ENCODE measurements at places on chromosomes 13 and 19.

DNA sequence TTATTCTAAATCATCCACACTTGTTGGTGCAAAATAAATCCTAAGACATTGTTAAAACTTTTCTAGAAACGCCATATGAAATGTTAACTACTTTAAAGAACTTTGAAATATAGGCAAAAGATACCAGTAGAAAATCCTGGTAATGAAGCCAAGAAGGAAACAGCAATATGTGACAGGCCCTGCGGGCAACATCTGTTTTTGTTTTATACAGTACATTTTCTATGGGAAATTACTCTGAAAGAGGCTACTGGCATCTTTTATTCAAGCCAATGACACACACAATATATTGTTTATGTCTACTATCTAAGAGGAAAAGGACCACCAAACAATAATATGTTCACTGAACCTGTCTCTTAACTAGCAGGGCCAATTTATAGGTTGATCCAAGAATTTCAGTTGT, 829.7 kb downstream of the PCDH17 start:
- DNase-seq = no peak

DNA sequence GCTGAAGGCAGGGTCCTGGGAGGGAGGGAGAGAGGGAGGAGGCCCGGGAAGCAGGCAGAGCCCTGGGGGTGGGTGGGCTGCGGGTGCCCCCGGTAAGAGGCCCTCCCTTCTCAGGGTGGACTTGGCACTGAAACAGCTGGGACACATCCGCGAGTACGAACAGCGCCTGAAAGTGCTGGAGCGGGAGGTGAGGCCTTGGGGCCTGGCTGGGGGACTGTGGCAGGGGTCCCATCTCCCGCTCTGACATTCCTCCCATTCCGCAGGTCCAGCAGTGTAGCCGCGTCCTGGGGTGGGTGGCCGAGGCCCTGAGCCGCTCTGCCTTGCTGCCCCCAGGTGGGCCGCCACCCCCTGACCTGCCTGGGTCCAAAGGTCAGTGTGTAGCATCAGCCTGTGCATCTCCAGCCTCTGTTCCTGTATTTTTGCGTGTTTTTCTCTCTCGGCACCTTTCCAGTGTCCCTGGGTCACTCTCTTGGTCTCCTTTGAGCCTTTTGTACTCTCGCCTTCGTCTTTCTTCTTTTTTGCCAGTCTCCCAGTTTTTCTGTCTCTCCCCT, 53.4 kb downstream of the TRPM4 start:
- DNase-seq = no peak

DNA sequence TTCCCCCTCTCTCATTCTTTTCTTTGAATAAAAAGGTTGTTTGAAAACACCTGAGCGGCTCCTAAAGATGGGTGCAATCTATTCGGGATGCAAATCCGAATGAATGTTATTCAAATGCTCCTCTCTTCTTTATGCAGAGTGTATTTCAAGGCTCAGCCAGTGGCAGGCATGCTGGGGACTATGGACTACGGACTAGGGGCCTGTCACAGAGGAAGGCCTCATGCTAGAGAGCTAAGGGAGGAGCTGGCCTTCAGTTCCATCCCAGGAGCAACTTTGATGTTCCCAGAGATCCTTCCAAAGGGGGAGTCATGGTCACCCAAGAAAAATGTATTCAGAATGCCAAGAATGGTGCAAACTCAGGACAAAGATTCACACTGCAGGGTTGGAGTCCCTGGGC, 9.3 kb downstream of the ALOX5AP start:
- DNase-seq = no peak

DNA sequence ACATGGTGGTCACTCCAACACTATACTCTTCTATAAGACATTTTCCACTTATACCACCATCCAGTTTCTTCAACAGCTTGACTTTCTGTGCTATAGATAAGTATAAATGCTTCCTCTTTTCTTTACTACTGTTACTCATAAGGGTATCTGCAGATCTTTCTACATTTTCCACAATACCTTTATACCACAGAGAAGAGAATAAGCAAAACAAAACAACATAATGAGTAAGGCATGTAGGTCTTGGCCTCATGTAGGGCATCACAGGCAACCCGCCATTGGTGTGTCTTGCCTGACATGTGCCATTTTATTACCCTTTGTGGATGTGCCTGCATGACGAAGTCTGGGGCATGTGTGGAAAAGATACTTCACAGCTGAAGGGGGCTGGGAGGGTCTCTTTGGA, 265.3 kb upstream of the STARD13 start:
- no peak for DNase-seq

- DNase-seq = no peak
Measured at GRCh38 chr13:110559986-110560385, 1.5 kb downstream of the RAB20 start.

- no peak for DNase-seq
Measured at GRCh38 chr19:49843265-49843664, 7.7 kb upstream of the PTOV1 start.

- no peak for DNase-seq
Measured at GRCh38 chr19:45331411-45331810, 8.7 kb upstream of the CKM start.

GRCh38 chr19:29311191-29311790, 98.3 kb upstream of the UQCRFS1 start:
- DNase-seq = no peak

DNA sequence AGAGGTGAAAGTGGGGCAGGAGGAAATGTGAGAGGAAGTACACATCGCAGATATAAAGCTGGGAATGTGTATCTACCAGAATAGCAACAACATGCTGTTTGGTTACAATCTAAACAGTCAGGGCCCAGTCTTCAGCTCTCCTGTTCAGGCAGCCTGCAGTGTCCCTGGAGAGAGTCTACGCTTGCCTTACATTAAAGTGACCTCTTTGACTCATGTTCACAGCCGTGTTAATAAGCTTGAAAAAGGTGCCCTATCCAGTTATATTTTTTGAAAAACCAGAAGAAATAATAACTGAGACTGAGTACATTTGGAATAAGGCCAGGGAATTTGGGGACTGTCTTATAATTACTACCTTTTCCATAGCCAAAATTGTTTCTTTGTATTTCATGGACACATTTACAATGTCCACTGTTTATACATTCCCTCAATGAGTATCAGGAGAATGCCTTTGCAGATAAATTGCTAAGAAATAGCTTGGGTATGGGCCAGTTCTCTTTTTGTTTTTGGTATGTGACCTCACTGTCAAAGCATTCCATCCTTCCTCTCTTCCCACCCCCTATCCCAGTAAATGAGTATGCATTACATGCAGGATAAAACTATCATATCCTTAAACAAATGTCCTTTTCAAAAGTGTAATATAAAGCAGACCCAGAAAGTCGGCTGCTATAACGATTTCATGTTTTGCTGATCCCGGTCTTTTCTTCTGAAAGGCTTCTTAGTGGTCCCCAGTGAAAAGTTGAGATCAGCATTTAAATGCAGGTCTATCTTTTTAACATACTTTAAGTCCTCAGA, 82.6 kb downstream of the PCDH9 start:
- DNase-seq = no peak

- no peak for DNase-seq
Measured at GRCh38 chr13:24224232-24224680, 63.7 kb downstream of the SPATA13 start.

GRCh38 chr13:79626924-79627323, 146.0 kb downstream of the NDFIP2 start:
- no peak for DNase-seq

DNA sequence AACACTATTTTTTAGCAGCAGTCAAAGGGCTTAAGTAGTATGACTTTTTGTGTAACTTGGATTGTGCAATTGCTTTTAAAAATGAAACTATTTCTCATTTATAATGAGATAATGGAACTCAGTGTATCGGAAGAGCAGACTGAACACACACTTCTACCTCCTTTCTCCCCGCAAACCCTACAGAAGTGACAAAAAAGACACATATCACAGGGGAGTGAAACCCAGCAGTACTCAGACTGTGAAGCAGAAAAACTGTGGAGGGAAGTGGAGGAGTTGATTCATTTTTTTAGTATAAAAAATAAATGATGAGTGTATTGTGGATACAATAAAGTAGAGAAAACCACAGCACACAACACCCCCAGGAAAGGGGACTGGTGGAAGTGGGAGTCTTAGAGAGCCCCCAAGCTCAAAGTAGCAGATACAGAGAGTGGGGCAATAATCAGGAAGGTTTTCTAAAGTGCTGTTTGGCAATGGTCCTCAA, 9.7 kb downstream of the LPAR6 start:
- DNase-seq = peak; percentile 58

- no peak for DNase-seq
Measured at GRCh38 chr13:29749401-29750182, 100.8 kb downstream of the UBL3 start.

GRCh38 chr13:34678154-34678553, 263.9 kb upstream of the NBEA start:
- DNase-seq = no peak

DNA sequence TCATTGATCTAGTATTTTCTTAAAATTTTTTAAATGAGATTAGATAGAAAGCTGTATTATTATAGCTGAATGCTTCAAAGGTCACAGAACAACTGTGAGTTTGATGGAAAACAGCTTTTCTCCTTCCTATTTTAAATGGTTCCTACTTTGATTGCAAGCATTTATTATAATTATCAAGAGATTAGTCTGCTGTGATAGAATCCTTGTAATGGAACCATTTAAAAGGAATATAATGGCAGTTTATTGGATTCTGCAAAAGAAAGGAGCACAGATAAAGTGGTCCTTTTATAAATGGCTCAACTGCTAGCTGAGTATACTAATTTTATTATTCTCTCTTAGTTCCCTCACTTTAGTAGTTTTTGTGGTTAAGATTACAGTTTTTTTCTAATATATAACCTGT, 87.0 kb downstream of the MAB21L1 start:
- DNase-seq = no peak

DNA sequence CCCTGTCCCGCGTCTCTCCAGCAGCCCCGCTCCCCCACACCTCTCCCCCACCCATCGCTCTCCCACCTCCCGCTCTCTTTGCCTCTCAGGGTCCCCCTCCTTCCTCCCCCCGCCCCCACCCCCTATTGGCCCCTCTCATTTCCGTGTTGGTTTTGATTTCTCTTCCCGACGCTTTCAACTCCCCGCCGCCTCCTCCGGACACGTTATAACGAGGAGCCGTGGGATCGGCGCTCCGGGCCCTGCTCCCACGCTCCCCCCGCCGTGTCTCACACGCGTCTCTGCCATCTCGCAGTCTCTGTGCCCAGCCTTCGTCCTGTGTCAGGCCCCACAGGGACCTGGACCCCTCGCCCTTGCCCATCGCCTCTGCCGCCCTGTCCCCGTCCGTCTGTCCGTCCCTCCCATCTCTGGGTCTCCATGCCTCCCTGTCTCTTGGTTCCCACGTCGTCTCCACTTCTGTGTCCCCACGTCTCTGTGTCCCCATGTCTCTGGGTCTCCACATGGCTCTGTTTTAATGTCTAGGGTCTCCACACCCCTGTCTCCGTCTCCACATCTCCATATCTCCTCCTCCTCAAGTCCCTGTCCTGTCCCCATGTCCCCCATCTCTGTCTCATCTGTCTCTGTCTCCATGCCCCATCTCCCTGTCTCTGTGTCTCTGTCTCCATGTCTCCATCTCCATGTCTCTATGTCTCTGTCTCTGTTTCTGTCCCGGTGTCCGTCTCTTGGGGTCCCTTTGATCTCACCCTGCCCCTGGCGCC, 13.1 kb downstream of the ERFL start:
- no peak for DNase-seq

DNA sequence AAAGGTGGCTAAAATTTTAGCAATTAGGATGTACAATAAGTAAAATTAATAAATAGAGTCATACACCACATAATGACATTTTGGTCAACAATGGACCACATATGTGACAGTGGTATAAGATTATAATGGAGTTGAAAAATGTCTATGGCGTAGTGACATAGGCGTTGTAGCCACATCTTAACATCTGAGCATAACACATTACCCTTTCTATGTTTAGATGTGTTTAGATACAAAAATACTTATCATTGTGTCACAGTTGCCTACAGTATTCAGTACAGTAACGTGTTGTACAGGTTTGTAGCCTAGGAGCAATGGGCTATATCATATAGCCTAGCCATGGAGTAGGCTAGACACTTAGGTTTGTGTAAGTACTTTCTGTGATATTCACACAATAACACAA, 111.2 kb downstream of the LRCH1 start:
- DNase-seq = no peak

DNA sequence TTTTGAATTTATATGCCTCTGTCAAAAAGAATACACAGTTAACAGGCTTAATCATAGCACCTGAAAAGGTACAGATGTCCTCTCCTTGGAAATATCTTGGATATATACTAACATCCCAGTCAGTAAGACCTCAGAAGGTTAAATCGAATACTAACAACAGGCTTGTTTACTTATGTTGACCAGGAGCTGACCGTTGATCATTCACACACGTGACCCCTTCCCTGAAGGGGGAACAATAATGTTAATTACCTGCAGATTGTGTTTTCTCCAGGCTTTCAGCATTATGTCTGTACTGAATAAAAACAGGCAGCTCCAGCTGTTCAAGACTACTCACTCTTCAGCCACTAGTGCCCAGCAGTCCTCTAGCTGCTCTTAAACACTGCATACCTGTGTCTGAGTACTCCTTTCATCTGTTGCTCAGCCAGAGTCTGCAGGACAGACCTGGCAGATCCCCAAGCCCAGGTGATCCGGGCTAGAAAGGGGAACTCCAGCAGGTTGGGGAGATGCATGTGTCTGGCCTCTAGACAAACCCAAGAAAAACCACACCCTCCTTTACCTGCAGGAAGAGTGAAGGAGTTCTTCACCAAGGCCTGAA, 163.9 kb downstream of the RNF17 start:
- no peak for DNase-seq

GRCh38 chr13:77544355-77544754, 8.8 kb downstream of the SCEL start:
- DNase-seq = no peak

DNA sequence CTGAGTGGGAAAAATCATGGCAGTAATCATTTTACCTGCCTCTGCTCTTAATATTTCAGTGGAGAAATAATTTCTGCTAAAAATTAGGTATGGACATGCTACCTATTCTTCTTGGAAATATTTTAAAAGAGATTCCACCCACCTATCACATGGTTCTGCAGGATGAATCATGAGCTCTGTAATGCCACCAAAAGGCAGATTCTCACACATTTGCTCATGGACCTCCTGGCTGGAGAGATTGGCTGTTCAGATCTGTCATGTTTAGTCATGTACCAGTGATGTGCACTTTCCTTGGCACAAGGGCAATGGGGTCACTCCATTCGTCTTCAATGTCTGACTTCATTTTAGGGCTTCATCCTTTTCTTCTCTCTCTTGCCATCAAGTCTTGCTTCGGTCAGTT, 101.8 kb upstream of the MBNL2 start:
- no peak for DNase-seq

DNA sequence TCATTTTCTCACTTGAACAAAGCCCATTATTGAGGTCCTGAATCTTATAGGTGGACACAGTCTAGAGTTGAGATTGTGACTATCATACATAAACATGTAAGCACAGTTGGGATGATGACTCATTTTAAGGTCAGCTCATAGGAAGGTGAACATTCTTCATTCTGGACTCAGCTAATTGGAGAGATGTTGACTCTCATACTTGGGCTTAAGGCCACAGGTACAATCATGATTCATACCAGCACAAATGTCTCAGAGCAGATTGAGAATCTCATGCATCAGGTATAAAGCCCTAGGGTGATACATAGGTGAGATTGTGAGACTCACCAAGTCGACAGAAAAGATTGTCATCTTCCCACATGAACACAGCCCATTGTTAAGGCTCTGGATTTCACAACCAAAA, 62.3 kb upstream of the ZNF724 start:
- no peak for DNase-seq

- DNase-seq = no peak
Measured at GRCh38 chr13:78868991-78869390, 210.0 kb upstream of the OBI1 start.

Measured in CD4-positive, alpha-beta T cell treated with Interleukin-4 for 4 hours (primary cell).